ENCODE measurements at places on chromosomes 12 and 14.
A peak's percentile ranks its signal among the peaks of the same experiment; 100 is the strongest.

- no peak for DNase-seq
These were observed 87.8 kb upstream of the EEA1 start for GRCh38 chr12:93016752-93017350.

DNA sequence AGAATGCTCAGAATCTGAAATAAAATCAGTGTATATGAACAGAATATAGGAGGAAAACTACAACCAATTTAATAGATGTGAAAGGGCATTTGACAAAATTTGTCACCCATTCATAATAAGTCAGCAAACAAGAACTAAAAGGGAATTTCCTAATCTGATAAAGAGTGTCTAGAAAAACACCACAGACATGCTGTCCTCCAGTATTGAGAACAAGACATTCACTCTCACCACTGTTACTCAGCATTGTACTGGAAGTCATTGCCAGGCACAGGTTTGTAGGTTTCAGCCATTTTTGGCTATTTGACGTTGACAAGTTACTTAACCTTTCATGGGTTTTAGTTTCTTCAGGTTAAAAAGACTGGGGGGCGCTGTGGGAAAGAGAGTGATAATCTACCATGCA is 13.2 kb downstream of the EIF2S1 start:
- no peak for DNase-seq

- DNase-seq = no peak
These were observed 30.0 kb upstream of the ANP32D start for GRCh38 chr12:48442179-48442847.

GRCh38 chr14:102094101-102094500 is 7.3 kb upstream of the HSP90AA1 start:
- DNase-seq = no peak

GRCh38 chr12:12559719-12560296 is 2.9 kb downstream of the DUSP16 start:
- DNase-seq = no peak

- no peak for DNase-seq
These were observed 97.3 kb upstream of the GSC start for GRCh38 chr14:94867209-94867608.

GRCh38 chr12:76878099-76878898 is 520 bp downstream of the CSRP2 start:
- no peak for DNase-seq

DNA sequence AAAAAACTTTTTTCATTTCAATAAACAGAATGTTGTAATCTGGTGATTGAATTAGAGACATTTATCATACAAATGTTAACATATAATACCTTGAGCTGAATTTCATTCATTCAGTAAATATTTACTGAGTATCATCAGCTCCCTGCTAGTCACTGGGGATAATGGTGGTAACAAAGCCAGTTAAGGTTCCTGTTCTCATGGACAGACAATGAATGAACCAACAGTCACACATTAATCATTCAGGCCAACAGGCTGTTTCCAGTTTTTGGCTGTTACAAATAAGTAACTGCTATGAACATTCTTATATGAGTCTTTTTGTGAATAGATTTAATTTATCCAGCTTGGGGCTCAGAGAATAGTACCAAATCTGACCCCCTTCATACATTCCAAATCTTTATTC is 13.5 kb downstream of the EXD2 start:
- no peak for DNase-seq

DNA sequence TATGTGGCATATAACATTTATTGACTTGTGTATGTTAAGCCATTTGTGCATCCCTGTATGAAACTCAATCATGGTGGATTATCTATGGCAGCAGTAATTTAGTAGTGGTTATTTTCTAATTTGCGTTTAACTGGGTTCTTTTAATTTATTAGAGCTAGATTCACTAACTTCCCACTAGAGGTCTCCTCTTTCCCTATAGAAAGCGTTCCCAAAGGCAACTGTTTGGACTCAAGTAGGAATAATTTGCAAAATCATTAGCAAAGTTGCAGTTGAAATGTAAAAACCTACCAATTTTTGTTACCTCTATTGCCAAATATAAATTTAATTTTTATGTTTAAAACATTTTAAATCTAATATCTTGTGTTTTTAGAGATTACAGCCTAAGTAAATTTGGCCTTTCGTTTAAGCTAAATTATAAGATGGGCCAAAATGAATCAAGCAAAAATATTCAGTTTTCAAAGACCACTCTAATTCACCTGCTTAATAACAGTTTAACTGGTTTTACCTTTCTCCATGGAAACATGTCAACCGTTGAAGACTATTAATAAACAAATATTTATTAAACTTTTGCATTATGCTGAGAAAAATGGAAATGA is 6.0 kb downstream of the DMAC2L start:
- peak; percentile 36 for DNase-seq
